Activated CD8-positive, alpha-beta T cell treated with anti-CD3 and anti-CD28 coated beads for 36 hours (primary cell): ENCODE measurements at places on chromosomes 16 and 17. TPM values are rescaled to one million over a fixed set of nuclear protein-coding genes. Genes with fewer than 3 reads are reported as not detected.

C17orf67 gene
- 2.3 TPM for total RNA-seq

SOCS7 gene
- total RNA-seq = 18.9 TPM

PRCD gene
- not detected for total RNA-seq

TRPV3 gene
- 0.67 TPM for total RNA-seq

GRCh38 chr16:30949650-30950515 lies 1.0 kb downstream of the ORAI3 start:
- H3K4me3 ChIP-seq = peak overlapping the region; percentile 90
- H3K27ac ChIP-seq = peak overlapping the region; percentile 84
- peaks cover 21% of the 10 kb centered on the region for H3K4me1 ChIP-seq
- H3K27me3 ChIP-seq = no peaks in the 10 kb centered on the region
- H3K36me3 ChIP-seq = peaks cover 8% of the 10 kb centered on the region

DNA sequence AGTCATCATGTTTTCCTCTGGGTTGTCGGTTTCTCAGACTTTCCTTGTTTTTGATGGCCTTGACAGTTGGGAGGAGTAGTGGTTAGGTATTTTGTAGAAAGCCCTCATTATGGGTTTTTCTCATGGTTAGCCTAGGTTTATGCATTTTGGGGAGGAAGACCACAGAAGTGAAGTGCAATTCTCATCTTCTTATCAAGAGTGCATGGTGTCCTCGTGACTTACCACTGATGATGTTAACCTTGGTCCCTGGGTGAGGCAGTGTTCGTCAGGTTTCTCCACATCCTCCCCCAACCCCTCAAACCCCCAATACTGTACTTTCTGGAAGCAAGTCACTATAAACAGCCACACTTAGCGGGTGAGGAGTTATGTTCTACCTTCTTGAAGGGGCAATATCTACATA lies 42.3 kb downstream of the BPTF start:
- DNase-seq = peak; percentile 58
- H3K36me3 ChIP-seq = peaks cover 19% of the 10 kb centered on the region
- H3K4me3 ChIP-seq = no peak overlapping the region
- peak overlapping the region; percentile 76 for H3K27ac ChIP-seq

- no peak for DNase-seq
- peaks cover 3% of the 10 kb centered on the region for H3K36me3 ChIP-seq
- no peak overlapping the region for H3K27ac ChIP-seq
- no peak overlapping the region for H3K4me3 ChIP-seq
- H3K4me1 ChIP-seq = peaks cover 4% of the 10 kb centered on the region
Measured at GRCh38 chr17:50220811-50221210, 19.4 kb upstream of the COL1A1 start.

DNA sequence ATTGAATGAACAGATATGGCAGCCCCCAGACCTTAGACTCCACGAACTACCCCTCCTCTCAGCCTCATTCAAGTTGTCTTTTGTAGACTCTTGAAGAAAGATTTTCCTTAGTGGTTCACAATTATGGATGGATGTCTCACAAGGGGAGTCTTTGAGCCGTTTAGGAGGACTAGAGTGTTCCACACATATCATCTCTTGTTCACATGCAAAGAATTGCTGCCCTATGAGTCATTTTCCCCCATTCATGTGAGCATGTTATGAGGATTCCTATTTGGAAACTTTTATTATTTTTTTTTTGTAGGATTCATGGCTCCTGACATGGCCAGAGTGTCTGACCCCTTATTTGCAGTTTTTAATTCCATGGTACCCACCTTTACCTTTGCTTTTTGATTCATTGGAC lies 237.1 kb downstream of the SHISA9 start:
- H3K27ac ChIP-seq = no peak overlapping the region
- H3K36me3 ChIP-seq = no peaks in the 10 kb centered on the region
- no peaks in the 10 kb centered on the region for H3K4me1 ChIP-seq
- H3K27me3 ChIP-seq = no peaks in the 10 kb centered on the region
- DNase-seq = no peak

GRCh38 chr16:1147027-1147426 lies 5.9 kb upstream of the CACNA1H start:
- no peaks in the 10 kb centered on the region for H3K4me1 ChIP-seq
- no peak overlapping the region for H3K27ac ChIP-seq
- no peaks in the 10 kb centered on the region for H3K27me3 ChIP-seq
- no peak for DNase-seq
- no peak overlapping the region for H3K4me3 ChIP-seq

DNA sequence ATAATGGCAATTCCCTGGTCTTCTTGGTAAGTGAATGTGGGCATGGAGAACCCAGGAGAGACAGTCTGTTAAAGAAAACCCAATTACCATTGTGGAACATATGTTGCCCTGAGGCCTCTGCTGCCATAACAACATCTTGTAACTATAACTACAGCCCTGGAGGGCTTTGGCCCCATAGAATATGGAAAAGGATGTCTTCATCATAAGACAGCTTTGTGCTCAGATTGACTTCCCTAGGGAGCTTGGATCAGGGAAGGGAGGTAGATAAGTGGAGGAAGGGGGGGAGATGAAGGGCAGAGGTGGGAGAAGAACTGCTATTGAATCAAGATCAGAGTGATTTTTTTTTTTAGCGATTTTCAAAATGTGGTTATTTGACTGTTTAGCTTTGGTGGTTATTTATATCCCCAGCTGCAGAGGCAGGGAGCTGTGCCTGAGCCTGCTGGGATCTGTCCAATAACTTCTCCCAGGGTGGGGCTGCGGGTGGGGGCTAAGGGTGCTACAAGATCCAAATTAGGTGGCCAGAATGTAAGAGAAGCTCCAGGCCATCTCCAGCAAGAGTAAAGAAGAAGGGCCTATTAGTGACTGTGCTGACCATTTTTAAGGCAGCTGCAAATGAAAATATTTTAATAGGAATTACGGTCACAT lies 5.3 kb upstream of the KAT7 start:
- H3K27ac ChIP-seq = no peak overlapping the region
- no peak overlapping the region for H3K4me3 ChIP-seq
- DNase-seq = no peak
- H3K27me3 ChIP-seq = no peaks in the 10 kb centered on the region
- H3K4me1 ChIP-seq = peaks cover 16% of the 10 kb centered on the region

DNA sequence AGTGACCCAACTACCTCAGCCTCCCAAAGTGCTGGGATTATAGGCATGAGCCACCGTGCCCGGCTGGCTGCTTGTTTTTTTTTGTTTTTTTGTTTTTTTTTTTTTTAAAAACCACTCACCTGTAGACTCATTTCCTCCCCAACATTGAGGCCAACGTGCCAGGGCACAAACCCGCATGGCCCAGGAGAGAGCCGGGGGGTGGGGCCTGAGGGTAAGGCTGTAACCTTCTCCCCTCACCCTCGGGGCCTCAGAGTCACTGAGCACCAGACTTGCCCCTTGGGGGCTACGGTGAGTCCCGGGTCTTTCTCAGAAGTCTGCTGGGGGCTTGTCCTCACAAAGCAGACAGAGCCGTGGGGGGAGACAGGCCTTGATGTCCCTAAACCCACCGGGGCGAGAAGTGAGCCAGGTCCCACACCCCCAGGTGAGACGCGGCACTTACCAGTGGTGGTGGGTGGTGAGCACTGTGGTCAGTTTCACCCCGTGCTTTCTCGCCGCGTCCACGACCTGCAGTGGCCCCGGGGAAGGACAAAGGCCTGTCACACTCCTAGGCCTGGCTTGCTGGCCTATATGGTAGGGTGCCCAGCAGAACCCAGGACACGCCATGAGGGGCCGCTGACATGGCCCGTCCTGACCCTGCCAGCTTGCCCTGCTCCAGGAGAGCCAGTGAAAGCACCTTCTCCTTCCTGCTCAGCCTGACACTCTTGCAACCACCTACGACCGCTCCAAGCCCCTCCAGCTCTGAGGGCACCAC lies 4.6 kb downstream of the HAGH start:
- H3K27ac ChIP-seq = no peak overlapping the region
- H3K4me1 ChIP-seq = peaks cover 15% of the 10 kb centered on the region
- H3K4me3 ChIP-seq = no peak overlapping the region

DNA sequence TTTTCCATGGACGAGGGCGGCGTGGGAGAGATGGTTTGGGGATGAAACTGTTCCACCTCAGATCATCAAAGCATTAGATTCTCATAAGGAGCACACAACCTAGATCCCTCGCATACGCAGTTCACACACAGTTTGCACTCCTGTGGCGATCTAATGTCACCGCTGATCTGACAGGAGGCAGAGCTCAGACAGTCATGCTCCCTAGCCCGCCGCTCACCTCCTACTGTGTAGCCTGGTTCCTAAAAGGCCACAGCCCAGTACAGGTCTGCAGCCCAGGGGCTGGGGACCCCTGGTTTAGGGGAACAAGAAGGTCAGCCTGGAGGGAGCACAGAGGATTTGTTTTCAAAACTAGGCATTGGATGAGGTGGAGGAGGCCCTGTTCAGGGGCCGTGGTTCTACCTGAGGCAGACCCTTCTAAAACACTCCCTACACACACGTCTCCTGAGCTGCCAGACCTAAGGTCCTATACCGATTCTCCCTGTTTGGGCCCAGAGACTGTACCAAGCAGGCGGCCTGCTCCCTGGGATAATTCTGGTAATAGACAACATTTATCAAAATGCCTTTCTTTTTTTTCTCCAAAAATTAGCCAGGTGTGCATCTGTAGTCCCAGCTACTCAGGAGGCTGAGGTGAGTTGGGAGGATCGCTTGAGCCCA lies 38.6 kb downstream of the AXIN2 start:
- H3K4me1 ChIP-seq = peaks cover 22% of the 10 kb centered on the region
- no peak for DNase-seq
- peak overlapping the region; percentile 26 for H3K4me3 ChIP-seq
- no peaks in the 10 kb centered on the region for H3K36me3 ChIP-seq
- H3K27ac ChIP-seq = no peak overlapping the region
